Adrenal gland (tissue), 19 donors: ENCODE measurements at places on chromosomes 12 and 14.

DNA sequence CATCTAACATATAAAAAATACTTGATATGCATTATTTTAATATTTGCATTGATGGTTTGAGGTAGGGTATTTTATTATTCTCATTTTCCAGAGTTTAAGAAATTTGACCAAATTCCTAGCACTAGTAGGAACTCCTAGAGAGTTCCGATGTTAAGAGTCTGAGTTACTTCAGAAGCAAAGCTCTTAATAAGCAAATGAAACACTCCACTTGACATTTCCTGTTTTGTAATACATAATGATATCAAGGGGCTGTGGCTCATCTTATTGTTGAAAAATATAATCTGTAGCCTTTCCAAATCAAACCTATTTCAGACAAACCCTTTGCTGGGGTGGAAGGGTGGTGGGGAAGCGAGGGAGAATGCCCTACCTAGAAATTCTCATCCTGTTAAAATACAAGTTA is 355.5 kb downstream of the DIO2 start:
- no peak for DNase-seq

- DNase-seq, result no peak
These were observed 125.3 kb upstream of the HIF1A start for GRCh38 chr14:61569812-61570548.

DNA sequence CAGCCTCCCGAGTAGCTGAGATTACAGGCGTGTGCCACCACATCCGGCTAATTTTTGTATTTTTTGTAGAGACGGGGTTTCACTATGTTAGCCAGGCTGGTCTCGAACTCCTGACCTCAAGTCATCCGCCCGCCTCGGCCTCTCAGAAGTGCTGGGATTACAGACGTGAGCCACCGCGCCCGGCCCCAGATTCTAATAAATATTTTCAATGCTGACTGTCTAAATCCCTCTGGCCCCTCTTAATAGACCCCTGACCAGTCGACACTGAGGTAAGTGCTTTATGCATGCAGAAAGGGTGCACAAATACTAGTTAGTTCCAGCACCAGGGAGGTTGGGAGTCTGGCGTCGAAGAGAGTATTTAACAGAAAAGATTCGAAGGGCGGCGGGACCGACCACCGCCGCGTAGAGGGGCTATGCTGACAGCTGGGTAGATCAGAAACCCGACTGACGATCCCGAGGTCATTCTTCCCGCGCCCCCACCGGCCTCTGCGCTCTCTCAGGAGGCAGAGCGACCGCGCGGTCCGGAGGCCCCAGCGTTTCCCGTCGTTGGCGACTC is 1.1 kb upstream of the SPATS2 start:
- no peak for DNase-seq

DNA sequence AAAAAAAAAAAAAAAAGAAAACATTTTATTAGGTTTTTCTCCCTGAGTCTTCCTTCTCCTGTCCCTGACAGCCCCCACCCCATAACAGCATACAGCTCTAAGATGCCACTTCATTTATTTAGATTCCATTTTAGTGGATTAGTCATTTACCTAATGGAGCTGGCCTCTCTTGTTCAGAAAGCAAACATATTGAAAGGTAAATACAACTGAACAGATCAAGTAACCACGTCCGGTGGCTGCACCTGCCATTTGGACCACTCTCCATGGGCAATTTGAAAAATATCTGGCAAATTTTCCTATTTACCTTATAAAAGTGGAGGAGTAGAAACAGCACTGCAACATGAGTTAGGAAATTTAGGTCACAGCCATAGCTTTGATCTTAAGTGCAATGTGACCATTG is 254.6 kb downstream of the C12orf42 start:
- no peak for DNase-seq

GRCh38 chr12:129727100-129727499 is 176.7 kb downstream of the TMEM132D start:
- DNase-seq, result no peak

- peak; percentile 37 for DNase-seq
These were observed 5.7 kb downstream of the INF2 start for GRCh38 chr14:104694991-104695659.

DNA sequence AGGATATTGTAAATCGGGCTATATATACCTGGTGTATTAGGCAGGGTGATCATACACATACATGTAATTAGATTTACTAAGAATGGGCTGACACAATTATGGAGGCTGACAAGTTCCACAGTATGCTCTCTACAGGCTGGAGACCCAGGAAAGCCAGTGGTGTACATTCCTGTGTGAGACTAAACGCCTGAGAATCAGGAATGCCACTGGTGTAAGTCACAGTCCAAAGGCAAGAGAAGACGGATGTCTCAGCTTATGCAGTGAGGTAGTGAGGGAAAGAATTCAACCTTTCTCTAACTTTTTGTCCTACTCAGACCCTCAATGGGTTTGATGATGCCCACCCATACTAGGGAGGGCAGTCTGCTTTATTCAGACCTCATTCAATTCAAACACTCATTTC is 57.1 kb downstream of the METTL25 start:
- no peak for DNase-seq

DNA sequence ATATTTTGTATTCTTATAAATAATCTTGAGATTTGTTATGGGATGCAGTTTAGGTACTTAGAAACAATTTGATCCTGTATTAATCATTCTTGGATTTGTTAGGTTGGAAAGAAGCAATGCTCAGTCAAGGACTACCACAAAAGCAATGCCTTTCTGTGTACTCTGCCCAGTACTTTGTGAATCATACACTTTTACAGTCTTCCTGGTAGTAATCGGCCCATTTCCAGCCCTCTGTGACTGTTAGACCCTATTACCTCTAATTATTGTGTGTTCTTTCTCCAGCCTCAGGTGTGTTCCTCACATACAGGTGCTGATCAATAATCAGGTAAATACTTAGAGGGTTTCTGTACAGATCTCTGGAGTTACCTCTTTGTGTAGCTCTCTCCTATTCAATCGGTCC is 609.0 kb downstream of the KCNH5 start:
- DNase-seq, result no peak

- DNase-seq, result no peak
These were observed 24.1 kb downstream of the CEP83 start for GRCh38 chr12:94435511-94435927.

DNA sequence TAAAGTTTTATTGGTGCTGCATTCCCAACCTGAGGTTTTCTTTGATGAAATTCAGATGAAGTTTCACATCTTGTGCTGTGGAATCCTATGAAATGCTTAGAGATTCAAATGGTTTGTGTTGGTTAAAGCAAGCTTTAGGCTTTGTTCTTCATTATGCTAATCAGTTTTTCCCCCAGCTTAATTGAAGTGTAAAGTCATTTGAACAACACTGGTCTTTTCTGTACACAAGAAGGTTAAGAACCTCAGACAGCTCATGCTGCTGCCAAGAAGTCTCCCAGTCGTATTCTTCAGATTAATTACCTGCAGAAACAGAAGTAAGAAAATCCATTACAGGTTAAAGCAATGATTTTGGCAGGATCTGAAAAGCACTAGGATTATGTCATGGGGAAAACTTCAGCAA is 48.9 kb downstream of the EML1 start:
- no peak for DNase-seq

- no peak for DNase-seq
These were observed 336.9 kb upstream of the ATP2B1 start for GRCh38 chr12:90045559-90045958.

GRCh38 chr14:23883684-23884540 is 69.7 kb upstream of the DHRS4 start:
- no peak for DNase-seq

DNA sequence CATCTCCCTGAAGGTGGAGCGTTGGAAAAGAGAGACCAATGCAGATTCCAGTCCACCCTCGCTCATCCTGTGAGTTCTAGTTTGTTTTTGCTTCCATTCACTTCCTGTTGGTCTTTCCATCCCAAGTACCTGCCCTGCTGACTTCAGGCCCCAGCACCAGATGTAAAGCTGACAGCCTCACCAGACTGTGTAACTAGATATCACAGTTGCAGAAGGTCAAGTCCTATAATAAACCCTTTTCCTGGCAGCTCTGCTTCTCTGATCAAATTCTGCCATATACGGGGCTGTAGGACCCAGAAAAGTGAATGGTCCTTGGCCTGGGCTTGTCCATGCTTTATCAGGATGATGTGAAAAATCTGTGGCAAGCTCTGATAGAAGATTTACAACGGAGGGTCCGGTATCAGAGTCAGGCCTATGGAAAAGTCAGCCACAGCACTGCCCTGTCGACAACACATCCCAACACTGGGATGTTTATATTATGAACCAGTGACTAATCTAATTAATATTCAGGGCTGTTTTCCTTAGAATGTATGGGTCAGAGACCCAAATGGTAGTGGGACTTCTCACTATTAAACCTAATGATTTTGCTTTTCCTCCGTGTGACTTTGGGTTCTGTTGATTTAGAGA is 42.1 kb downstream of the CCDC175 start:
- DNase-seq, result no peak

- DNase-seq, result peak; percentile 21
These were observed at the start of gene SLC35F4 for GRCh38 chr14:57865403-57866198. SLC35F4 (minus strand) TSS chr14:57866092.

DNA sequence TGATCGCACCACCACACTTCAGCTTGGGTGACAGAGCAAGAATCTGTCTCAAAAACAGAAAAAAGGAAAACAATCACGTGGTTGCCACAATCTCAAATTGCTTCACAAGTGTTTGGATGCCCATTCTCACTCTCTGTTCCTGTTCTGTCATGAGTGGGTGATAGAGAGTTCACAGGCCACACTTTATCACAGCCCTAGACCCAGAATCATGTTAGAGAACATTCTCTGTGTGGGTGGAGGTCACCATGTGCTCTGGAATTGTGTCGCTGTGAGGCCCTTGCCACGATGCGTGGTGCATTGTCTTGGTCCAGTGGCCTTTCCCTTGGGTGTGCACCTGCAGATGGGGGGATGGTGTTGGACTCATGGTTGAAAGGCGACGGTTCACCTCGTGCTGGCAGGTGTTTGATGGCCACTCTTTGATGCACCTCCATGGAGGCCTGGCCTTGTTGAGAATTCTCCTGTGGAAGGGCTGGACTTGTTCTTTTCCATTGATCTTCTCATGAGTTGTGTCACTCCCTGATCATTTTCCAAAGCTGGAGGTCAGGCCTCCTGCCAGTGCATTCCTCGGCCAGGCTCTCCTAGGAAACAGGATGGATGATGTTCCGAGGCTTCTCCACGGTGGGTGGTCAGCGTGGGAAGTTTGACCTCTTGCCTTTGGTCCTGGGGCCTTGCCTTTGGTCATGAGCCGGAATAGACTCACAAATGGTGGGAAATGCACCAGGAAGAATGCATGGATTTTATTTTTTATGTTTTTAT is 91.9 kb downstream of the SLC24A4 start:
- DNase-seq, result no peak

- DNase-seq, result no peak
These were observed 88.5 kb upstream of the EVL start for GRCh38 chr14:99976681-99977080.

GRCh38 chr14:44170556-44170955 is 336.5 kb downstream of the FSCB start:
- DNase-seq, result no peak

DNA sequence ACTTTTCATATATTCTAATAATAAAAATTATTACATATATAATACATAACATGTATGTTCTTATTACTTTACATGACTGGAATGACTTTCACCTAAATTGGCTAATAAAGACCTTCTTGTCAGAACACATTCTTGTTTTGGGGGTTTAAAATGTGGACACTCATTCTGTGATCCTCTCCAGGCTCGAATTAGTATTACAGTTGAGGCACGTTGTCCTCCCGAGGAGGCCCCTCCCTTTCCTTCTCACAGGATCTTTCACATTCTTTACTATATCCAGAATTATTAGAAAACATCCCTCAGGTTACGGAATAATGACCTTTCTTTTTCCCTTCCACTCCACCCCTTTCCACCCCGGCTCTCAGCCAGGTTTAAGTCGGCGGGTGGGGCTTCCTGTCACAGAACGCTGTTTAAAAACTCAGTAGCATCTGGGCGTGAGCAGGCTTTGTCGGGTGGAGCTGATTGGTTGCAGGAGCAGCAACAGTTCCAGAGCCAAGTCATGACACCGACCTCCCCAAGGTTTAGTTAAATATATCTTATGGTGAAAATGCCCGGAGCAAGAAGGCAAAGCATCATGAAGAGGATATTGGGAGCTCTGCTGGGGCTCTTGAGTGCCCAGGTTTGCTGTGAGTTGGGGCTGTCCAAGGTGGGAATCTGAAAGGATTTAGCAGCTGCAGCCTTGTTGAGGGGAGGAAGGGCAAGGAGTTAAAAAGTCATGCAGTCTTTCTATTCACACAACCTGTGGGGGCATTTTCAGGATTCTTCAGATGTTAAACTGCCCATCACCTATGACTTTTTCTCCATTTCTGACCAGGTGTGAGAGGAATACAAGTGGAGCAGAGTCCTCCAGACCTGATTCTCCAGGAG is 396.7 kb upstream of the OR4E1 start:
- peak; percentile 18 for DNase-seq

GRCh38 chr14:105064721-105065143 is 498 bp downstream of the GPR132 start:
- DNase-seq, result no peak

DNA sequence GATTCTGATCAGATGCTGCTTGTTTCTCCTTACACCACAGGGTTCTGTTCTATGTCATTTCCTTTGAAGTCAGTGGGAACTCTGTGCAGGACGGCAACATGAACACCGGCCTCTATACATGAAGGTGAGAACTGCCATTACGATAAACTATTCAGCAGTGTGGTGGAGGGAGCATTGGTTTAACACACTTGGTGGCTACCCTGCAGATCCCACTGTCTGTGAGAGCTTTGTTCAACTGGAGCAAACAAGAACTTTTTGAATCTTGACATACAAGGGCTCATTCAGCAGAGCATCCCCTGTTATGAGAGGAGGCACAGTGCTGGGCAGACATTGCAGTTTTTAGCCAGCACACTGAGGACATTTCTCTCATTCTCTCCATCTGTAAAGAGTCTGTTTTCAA is 10.7 kb upstream of the FRS2 start:
- DNase-seq, result no peak
